ENCODE measurements at places on chromosomes 3 and 15.
A peak's percentile ranks its signal among the peaks of the same experiment; 100 is the strongest.

- no peak for DNase-seq
These were observed 47.2 kb upstream of the ATP2B2 start for GRCh38 chr3:10552631-10552943.

- no peak for DNase-seq
These were observed 49.5 kb downstream of the CCDC12 start for GRCh38 chr3:46926871-46927717.

DNA sequence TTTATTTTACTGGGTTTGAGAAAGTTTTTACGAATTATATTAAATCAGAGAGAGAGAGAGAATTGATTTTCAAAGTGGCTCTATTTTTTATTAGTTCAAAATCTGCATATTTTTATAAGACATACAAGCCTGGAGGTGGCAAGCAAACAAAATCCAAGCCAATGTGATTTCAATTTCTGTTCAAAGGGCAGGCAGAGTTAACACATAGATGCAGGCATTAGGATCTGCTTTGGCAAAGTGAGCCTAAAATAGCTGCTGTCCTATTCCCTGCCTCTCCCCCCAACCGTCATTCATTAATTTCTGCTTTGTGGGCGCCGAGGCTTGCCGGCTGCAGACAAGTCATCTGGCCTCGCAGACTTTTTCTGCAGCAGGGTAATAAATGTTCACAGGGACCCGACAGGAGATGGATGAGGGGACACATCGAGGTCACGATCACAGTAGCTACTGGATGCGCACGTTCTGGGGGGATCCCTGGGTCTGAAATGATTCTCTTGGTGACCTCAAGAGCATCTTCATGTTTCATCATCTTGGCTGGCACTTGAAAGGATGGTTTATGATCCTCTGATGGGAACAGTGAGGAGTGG is 123.9 kb upstream of the SLC6A11 start:
- no peak for DNase-seq

GRCh38 chr15:100821327-100821726 is 58.3 kb upstream of the ALDH1A3 start:
- DNase-seq, result no peak

DNA sequence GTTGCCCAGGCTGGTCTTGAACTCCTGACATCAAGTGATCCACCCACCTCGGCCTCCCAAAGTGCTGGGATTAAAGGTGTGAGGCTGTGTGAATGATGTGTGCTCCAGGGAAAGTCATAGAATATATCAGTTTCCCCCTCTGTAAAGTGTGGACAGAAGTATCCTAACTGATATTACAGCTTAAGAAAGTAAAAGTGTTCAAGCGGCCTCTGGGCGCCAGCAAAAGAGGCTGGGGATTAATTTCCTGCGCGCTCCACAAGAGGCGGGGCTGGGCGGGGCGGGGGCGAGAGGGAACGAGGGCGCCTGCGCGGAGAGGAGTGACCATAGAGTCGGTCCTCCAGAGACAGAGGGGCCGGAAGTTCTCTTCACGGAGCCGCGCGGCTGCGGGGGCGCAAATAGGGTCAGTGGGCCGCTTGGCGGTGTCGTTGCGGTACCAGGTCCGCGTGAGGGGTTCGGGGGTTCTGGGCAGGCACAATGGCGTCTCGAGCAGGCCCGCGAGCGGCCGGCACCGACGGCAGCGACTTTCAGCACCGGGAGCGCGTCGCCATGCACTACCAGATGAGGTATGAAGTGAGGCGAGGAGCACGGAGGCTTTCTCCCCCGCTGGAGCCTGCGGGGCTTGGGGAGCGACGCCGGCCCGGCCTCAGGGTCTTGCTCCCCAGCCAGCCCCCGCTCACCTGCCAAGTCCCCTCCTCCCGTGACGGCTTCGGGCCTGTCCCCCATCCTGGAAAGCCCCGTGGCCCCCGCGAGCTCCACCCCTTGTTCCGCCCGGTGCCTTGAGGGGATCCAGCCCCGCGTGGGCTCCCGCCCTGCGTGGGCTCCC is at the start of gene JAGN1:
TSS of gene JAGN1 (plus strand) at position 362 of the 823 bp plus-strand sequence. CDS start at position 475, 113 bp downstream.
- no peak for DNase-seq

DNA sequence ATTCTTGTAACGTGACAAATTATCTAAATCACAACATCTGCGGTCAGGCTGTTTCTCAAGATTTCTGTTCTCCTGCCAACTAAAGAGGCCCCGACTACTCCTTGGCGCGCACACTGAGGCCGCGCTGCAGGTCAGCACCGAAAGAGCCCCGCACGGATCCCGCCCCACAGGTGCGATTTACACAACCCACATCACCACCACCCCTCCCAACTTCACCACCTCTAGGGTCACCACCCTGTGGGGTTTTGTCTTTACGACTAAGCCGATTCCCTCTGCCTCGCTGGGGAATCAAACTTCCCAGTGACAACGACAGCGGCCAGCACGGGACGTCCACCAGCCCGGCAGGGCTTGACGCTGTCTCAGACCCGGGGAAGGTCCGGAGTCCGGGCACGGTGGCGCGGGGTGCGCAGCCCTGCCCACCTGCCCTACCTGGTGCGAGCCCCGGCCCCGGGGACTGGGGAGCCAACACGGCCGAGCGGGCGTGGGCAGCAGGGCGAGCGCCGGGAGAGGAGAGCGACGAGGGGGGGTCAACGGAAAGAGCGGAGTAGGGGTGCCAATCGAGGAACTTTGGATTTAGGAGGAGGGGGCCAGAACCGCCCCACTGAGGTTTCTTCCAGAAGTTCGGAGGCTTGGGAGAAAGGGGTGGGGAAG is 764 bp downstream of the UACA start:
- DNase-seq, result no peak

DNA sequence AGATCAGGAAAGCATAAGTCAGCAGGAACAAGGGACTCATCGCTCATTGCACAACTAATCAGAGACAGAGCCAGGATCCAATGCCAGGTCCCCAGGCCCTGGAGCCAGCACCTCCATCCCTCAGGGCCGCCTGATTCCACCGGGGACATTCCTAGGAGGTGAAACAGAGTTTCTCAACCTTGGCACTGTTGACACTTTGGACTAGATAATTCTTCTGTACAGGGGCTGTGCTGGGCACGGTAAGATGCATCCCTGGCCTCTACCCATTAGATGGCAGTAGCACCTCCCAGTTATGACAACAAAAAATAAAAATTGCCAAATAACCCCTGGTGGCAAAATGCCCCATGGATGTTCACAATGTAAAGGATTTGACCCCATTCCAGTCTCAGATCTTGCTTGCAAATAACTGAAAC is 127.7 kb downstream of the MTHFS start:
- DNase-seq, result peak; percentile 22

- DNase-seq, result no peak
These were observed 747.9 kb upstream of the CCDC54 start for GRCh38 chr3:106629215-106629832.

DNA sequence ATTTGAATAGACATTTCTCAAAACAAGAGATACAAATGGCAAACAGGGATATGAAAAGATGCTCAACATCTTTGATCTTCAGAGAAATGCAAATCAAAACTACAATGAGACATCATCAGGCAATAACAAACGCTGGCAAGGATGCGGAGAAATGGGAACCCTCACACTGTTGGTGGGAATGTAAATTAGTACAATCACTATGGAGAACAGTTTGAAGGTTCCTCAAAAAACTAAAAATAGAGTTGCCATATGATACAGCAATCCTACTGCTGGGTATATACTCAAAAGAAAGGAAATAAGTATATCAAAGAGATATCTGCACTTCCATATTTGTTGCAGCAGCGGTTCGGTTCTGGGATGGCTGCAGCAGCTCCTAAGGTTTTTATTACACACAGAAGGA is 16.8 kb upstream of the LARS2 start:
- no peak for DNase-seq

- DNase-seq, result no peak
These were observed 643.4 kb upstream of the ARPP21 start for GRCh38 chr3:34995796-34996430.

GRCh38 chr15:59792359-59792758 is 103.2 kb upstream of the BNIP2 start:
- DNase-seq, result no peak

GRCh38 chr3:126664591-126665214 is 9.8 kb upstream of the TXNRD3 start:
- no peak for DNase-seq

GRCh38 chr15:39473298-39473947 is 107.5 kb upstream of the THBS1 start:
- DNase-seq, result no peak

Data from LNCaP clone FGC (cell line).